ENCODE measurements at places on chromosomes 6 and 20. TPM values are rescaled to one million over a fixed set of nuclear protein-coding genes. Genes with fewer than 3 reads are reported as not detected.

C6orf58 gene
- not detected for total RNA-seq

- H3K27me3 ChIP-seq, result no peaks in the 10 kb centered on the region
- no peak for DNase-seq
- no peaks in the 10 kb centered on the region for H3K4me1 ChIP-seq
- no peaks in the 10 kb centered on the region for H3K36me3 ChIP-seq
Measured at GRCh38 chr6:90401933-90402830, 105.5 kb upstream of the BACH2 start.

GRCh38 chr20:478949-479429 is 16.7 kb upstream of the TBC1D20 start:
- H3K27me3 ChIP-seq, result no peaks in the 10 kb centered on the region
- no peak for DNase-seq
- no peaks in the 10 kb centered on the region for H3K4me1 ChIP-seq
- H3K27ac ChIP-seq, result no peak overlapping the region
- H3K36me3 ChIP-seq, result no peaks in the 10 kb centered on the region

DNA sequence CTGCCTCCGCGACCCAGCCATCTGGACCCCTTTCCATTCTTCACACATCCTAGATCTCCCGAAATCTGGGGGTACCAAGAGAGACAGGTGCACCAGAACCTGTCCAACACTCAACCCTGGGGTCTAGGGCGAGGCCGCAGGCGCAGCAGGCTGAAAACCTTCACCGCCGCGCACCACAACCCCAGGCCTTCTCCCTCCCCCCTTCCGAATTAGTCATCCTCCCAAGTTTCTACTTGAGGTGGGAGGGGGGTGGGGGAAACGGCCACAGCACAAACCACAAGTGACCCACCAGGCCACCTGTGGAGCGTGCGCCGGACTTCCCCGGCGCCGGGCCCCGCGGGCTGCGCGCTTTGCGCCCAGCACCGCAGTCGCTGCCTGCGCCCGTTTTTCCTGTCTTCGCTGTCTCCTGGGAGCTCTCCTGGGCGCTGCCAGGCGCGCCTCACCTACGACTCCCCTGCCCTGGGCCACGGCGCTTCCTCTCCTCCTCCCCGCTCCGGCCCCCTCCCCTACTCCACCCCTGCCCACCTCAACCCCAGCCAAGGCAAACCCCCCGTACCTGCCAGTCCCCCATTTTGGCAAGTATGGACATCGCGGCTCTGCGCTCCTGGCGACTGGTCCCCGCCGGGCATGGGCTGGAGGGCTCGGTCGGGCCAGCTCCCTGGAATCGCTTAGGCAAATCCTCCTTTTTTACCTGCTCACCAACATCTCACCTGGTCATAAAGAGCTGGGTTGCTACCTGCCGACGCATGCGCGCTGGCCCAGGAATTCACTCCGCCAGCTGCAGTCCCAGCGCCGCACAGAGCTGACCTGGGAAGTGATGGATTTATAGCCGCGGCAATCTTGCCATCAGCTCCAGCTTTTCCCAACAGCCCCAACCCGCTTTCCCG is 4.2 kb upstream of the TFAP2A start:
- H3K36me3 ChIP-seq, result no peaks in the 10 kb centered on the region
- H3K27me3 ChIP-seq, result peaks cover 89% of the 10 kb centered on the region
- no peak overlapping the region for H3K4me3 ChIP-seq
- H3K27ac ChIP-seq, result no peak overlapping the region
- H3K4me1 ChIP-seq, result peaks cover 24% of the 10 kb centered on the region
- no peak for DNase-seq

- H3K4me1 ChIP-seq, result no peaks in the 10 kb centered on the region
- H3K4me3 ChIP-seq, result no peak overlapping the region
- no peak for DNase-seq
- H3K27me3 ChIP-seq, result no peaks in the 10 kb centered on the region
Measured at GRCh38 chr6:3233321-3233720, 5.9 kb upstream of the TUBB2B start.

DNA sequence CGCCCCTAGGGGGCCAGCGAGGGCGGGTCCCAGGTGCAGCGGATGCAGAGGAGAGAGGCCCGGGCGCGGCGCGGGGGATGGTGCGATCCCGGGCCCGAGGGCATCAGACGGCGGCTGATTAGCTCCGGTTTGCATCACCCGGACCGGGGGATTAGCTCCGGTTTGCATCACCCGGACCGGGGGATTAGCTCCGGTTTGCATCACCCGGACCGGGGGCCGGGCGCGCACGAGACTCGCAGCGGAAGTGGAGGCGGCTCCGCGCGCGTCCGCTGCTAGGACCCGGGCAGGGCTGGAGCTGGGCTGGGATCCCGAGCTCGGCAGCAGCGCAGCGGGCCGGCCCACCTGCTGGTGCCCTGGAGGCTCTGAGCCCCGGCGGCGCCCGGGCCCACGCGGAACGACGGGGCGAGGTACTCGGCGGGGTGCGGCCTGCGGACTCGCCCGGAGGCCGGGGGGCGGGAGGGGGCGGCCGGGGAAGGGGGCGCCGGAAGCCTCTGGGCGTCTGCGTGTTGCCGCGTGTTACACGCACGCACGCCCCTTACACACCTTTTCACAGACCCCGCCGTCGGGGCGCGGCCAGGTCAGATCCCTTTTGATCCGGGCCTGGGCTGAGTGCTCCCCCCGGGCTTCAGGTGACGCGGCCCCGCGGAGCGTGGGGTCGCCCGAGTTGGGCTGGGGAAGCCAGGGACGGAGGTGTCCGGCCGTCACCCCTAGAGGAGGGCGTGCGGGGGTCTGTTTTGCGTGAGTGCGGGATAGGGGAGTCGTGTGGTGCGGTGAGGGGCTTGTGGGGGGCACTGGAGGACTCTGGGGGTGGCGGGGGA is 412 bp downstream of the TRIB3 start:
- no peaks in the 10 kb centered on the region for H3K36me3 ChIP-seq
- no peaks in the 10 kb centered on the region for H3K4me1 ChIP-seq
- DNase-seq, result peak; percentile 69
- H3K4me3 ChIP-seq, result peak overlapping the region; percentile 89
- peak overlapping the region; percentile 74 for H3K27ac ChIP-seq
- H3K27me3 ChIP-seq, result no peaks in the 10 kb centered on the region

- DNase-seq, result no peak
- H3K4me1 ChIP-seq, result no peaks in the 10 kb centered on the region
- H3K27ac ChIP-seq, result no peak overlapping the region
- no peaks in the 10 kb centered on the region for H3K36me3 ChIP-seq
Measured at GRCh38 chr6:30990422-30991086, 7.0 kb downstream of the MUC21 start.

DNA sequence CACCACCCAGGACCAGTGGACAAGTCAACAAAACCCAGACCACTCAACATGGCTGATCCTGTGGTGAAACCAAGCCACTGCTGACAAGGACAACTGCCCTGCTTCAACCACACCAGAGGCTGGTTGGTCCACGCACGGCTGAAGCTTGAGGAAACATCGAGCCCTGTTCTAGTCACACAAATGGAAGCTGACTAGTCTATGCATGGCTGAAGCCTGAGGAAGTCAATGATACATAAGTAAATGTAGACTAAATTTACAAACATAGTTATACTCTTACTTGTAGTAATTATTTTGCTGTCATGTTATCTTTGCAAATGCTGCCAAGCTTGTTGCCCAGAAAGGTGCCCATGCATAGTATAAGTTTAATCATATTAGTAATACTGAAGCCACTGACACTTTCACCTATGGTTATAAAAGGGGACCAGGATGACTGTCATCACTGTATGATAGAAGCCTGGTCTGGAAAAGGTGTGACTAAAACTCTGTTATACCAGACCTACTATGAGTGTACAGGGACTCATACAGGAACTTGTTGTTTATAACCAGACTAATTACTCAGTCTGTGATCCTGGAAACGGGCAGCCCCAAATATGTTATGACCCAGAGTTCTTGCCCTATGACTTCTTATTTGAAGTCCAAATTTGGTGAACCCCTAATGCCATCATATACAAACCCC is 5.6 kb downstream of the IL22RA2 start:
- no peaks in the 10 kb centered on the region for H3K27me3 ChIP-seq
- no peak for DNase-seq
- no peaks in the 10 kb centered on the region for H3K36me3 ChIP-seq
- H3K4me3 ChIP-seq, result no peak overlapping the region
- no peak overlapping the region for H3K27ac ChIP-seq
